ENCODE measurements at places on chromosomes 2 and 18.
A peak's percentile ranks its signal among the peaks of the same experiment; 100 is the strongest.

GRCh38 chr18:57436191-57436964, 1.2 kb downstream of the ONECUT2 start:
- DNase-seq, result no peak
- H3K27me3 ChIP-seq, result peaks cover 91% of the 10 kb centered on the region
- peaks cover 54% of the 10 kb centered on the region for H3K4me1 ChIP-seq

- H3K4me3 ChIP-seq, result no peak overlapping the region
- DNase-seq, result no peak
- H3K36me3 ChIP-seq, result peaks cover 10% of the 10 kb centered on the region
These were observed 67.2 kb upstream of the ACYP2 start for GRCh38 chr2:54048117-54048785.

DNA sequence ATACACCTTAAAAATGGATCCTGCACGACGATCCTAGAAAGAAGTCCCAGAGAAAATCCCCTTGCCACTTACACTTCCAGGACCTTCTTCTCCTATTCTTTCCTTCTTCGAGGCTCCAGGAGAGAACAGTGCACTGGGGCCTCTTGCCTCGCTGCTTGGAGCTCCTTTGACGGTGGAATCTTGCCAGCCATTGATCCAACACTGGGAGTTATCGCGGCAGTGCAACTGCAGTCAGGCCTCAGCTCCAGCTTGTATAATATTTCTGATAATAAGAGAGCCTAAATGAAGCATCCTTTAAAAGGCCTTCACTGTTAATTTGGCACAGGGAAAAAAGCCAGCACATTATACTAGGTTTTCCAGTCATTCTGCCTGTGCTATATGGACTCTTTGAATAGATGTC, 216.9 kb upstream of the PARD3B start:
- no peaks in the 10 kb centered on the region for H3K27me3 ChIP-seq
- H3K27ac ChIP-seq, result no peak overlapping the region
- no peak overlapping the region for H3K4me3 ChIP-seq
- no peak for DNase-seq
- H3K36me3 ChIP-seq, result no peaks in the 10 kb centered on the region

GRCh38 chr2:120452945-120453634, 107.2 kb downstream of the INHBB start:
- H3K4me3 ChIP-seq, result no peak overlapping the region
- DNase-seq, result no peak
- no peak overlapping the region for H3K27ac ChIP-seq
- H3K4me1 ChIP-seq, result peaks cover 5% of the 10 kb centered on the region
- H3K27me3 ChIP-seq, result peaks cover 7% of the 10 kb centered on the region

GRCh38 chr2:12421046-12421445, 295.7 kb upstream of the TRIB2 start:
- no peaks in the 10 kb centered on the region for H3K27me3 ChIP-seq
- H3K27ac ChIP-seq, result no peak overlapping the region
- no peaks in the 10 kb centered on the region for H3K36me3 ChIP-seq
- H3K4me3 ChIP-seq, result no peak overlapping the region

DNA sequence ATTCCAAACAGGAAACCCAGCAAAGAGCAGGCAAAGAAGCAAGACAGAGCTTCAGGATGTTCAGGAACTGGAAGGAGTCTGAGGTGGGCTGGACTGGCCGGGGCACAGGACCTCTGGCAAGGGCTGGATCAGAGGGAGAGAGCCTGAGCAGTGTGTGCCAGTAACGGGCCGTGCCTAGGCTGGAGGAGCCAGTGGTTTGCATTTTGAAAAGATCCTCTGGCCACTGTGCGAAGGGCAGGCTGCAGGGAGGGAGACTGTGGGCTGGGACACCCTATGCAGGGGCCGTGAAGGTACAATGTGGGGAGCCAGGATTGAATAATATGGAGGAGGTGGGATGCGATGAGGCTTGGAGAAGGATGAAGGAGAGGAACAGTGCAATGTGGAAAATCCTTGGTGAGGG, 6.2 kb upstream of the SDC1 start:
- H3K4me1 ChIP-seq, result peaks cover 9% of the 10 kb centered on the region
- no peak for DNase-seq
- H3K36me3 ChIP-seq, result no peaks in the 10 kb centered on the region
- H3K27ac ChIP-seq, result no peak overlapping the region

GRCh38 chr2:196592331-196592910, 47.1 kb upstream of the CCDC150 start:
- peak overlapping the region; percentile 93 for H3K4me3 ChIP-seq
- peak; percentile 60 for DNase-seq
- H3K27ac ChIP-seq, result peak overlapping the region; percentile 45
- H3K4me1 ChIP-seq, result peaks cover 5% of the 10 kb centered on the region
- peaks cover 3% of the 10 kb centered on the region for H3K36me3 ChIP-seq

DNA sequence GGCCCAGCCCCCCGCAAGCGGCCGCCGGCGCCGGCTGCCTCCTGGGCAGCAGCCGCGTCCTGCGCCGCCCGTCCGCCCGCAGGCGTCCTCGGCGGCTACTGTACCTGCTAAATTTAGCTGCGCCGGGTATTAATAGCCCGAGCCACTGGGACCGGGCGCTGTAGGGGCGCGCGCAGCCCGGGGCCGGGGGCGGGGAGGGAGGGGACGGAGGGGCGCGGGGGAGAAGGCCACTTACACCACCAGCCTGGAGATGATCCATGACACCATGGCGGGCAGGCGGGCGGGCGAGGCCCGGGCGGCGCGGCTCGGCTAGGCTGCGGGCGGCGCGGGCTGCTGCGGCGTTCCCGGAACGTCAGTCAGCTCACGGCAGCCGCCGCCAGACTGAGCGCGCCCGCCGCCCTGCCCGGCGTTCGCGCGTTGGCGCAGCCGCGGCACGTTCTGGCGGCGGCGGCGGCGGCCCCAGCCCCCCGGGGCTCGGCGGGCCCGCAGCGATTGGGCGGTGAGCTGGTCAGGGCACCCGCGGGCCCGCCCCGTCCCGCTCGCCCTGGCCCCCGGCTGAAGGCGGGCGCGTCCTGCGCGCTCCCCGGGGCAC, at the start of gene REEP1:
Gene REEP1 (minus strand): TSS at position 383 of the 592 bp plus-strand sequence. CDS start 116 bp downstream, at position 267.
- no peaks in the 10 kb centered on the region for H3K36me3 ChIP-seq
- peak; percentile 3 for DNase-seq
- peaks cover 12% of the 10 kb centered on the region for H3K4me1 ChIP-seq
- peak within 1 kb of the TSS; percentile 53 for H3K4me3 ChIP-seq
- peaks cover 76% of the 10 kb centered on the region for H3K27me3 ChIP-seq
- H3K27ac ChIP-seq, result no peak within 1 kb of the TSS

DNA sequence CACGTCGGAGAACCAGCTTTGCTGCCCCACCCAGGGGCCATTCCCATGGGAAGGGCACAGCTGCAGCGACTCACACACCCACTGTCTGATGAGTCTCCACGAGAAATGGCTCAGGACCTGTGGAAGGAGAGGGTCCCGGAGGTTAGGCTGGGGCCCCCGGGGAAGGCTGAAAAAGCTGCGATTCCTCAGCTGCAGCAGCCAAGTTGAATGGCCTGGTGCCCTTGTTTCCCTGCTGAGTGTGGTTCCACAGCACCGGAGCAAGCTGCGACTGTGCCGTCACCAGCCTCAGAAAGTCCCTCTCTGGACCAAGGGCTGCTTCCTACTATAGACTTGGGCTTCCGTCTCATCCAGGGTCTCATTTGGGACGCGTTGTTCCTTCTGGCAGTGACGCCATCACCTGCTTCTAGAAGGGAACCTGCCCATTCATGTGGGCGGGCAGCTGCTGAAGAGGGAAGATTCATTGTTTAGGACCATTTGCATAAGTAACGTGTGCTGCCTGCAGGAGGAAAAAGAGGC, 180.2 kb downstream of the INHBB start:
- no peak for DNase-seq
- H3K27me3 ChIP-seq, result peaks cover 78% of the 10 kb centered on the region
- H3K36me3 ChIP-seq, result no peaks in the 10 kb centered on the region

GRCh38 chr2:88167740-88168139, 2.4 kb upstream of the THNSL2 start:
- peaks cover 8% of the 10 kb centered on the region for H3K4me1 ChIP-seq
- no peak for DNase-seq
- no peak overlapping the region for H3K27ac ChIP-seq
- H3K27me3 ChIP-seq, result peaks cover 19% of the 10 kb centered on the region

DNA sequence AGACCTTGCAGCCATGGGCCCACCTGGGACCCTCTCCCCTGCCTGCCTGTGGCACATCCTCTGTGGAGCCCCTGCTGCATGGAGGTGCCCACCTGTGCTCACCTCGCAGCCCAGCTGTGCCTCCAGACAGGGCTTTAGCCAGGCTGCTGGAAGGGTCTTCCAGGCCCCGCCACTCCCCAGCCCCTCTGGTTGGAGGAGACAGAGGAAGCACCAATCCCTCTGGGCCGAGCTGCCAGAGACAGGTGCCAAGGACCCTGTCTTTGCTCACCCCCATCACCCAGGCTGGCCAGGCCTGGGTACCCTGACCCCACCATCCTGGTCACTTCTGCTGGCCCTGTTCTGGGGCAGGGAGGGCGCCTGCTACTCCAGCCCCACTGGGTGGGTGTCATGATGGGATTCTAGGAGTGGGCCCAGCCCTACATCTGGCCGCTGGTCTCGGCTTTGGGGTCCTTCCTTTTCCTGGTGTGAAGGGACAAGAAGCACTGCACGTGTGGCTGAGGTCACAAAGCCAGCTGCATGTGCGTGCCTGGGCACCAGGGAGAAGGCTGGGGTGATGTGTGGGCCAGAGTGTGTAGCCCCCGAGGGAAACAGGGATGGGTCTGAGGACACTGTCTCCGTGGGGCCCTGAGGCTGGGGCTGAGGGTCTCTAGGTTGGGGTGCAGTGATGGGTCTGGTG, 9.3 kb upstream of the NEU4 start:
- peaks cover 13% of the 10 kb centered on the region for H3K27me3 ChIP-seq
- H3K4me1 ChIP-seq, result peaks cover 9% of the 10 kb centered on the region
- no peak for DNase-seq

GRCh38 chr18:11437046-11437445, 172.3 kb upstream of the SLC35G4 start:
- H3K4me1 ChIP-seq, result no peaks in the 10 kb centered on the region
- no peaks in the 10 kb centered on the region for H3K36me3 ChIP-seq
- H3K27me3 ChIP-seq, result no peaks in the 10 kb centered on the region
- no peak for DNase-seq
- no peak overlapping the region for H3K27ac ChIP-seq

GRCh38 chr2:16628314-16628713, 37.3 kb downstream of the CYRIA start:
- H3K4me1 ChIP-seq, result peaks cover 45% of the 10 kb centered on the region
- no peak overlapping the region for H3K4me3 ChIP-seq
- H3K27me3 ChIP-seq, result peaks cover 10% of the 10 kb centered on the region
- H3K27ac ChIP-seq, result peak overlapping the region; percentile 8
- peak; percentile 59 for DNase-seq

GRCh38 chr2:54332386-54332785, 76.4 kb upstream of the TSPYL6 start:
- no peaks in the 10 kb centered on the region for H3K27me3 ChIP-seq
- no peaks in the 10 kb centered on the region for H3K36me3 ChIP-seq
- H3K4me1 ChIP-seq, result peaks cover 8% of the 10 kb centered on the region
- H3K4me3 ChIP-seq, result no peak overlapping the region
- no peak for DNase-seq

GRCh38 chr2:3738454-3738853, 35.1 kb downstream of the DCDC2C start:
- H3K36me3 ChIP-seq, result no peaks in the 10 kb centered on the region
- no peak overlapping the region for H3K27ac ChIP-seq
- no peaks in the 10 kb centered on the region for H3K4me1 ChIP-seq
- peaks cover 29% of the 10 kb centered on the region for H3K27me3 ChIP-seq
- H3K4me3 ChIP-seq, result no peak overlapping the region

DNA sequence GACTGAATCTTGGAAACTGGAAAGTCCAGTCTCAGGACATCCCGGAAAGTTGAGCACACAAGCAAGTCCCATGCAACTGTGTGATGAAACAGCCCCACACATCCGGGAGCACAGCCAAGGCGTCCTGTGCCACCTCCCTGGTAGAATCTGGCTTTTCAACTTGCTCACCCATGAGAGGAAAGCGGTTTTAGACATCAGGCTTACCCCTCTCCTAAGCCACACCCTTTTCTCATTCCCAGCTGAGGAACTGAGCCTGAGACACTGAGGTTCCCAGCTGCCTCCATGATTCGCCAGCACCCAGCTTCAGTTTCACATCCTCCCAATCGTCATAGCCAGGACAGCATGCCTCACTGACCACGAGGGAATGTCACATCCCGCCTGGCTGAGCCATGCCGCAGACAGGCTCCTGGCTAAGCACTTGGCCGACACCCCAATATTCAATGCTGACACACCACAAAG, 60.3 kb downstream of the STEAP3 start:
- peaks cover 4% of the 10 kb centered on the region for H3K4me1 ChIP-seq
- DNase-seq, result no peak
- peak overlapping the region; percentile 30 for H3K4me3 ChIP-seq
- H3K36me3 ChIP-seq, result peaks cover 4% of the 10 kb centered on the region

DNA sequence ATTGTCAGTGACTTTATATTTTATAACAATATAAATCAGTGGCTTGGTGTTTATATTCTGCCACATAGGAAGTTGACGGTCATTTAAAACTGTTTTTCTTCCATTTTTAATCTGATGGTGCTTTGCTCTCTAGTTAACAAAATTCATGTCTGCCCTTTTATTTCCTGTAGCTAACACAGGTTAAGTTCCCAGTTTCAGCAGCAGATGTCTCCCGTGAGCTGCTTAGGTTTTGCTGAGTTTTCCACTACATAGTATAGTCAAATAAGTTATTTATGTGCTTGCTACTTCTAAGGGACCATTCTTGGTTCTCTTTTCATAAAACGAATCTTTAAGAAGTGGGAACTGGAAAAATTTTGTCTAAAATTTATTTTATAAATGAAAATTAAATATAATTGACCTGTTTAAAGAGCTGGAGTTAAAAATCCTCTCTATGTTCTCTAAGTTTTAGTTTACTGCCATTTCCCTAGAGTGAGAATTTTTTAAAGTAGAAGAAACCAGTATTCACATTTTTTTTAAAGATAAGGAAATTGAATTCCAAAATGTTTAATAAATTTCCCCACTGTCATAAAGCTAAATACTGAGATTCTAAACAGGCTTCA, 20.6 kb downstream of the HTR2B start:
- peaks cover 51% of the 10 kb centered on the region for H3K36me3 ChIP-seq
- DNase-seq, result peak; percentile 81
- no peaks in the 10 kb centered on the region for H3K27me3 ChIP-seq
- H3K4me3 ChIP-seq, result no peak overlapping the region
- H3K27ac ChIP-seq, result no peak overlapping the region

- H3K27me3 ChIP-seq, result no peaks in the 10 kb centered on the region
- H3K4me1 ChIP-seq, result no peaks in the 10 kb centered on the region
- H3K36me3 ChIP-seq, result no peaks in the 10 kb centered on the region
- H3K4me3 ChIP-seq, result no peak overlapping the region
- H3K27ac ChIP-seq, result no peak overlapping the region
These were observed 56.1 kb upstream of the LYPD1 start for GRCh38 chr2:132726155-132726554.

- no peak for DNase-seq
- no peak overlapping the region for H3K4me3 ChIP-seq
- H3K36me3 ChIP-seq, result no peaks in the 10 kb centered on the region
These were observed 110.9 kb upstream of the BZW1 start for GRCh38 chr2:200700856-200701255.

GRCh38 chr18:23504720-23505119, 1.4 kb downstream of the RMC1 start:
- DNase-seq, result no peak
- H3K27me3 ChIP-seq, result no peaks in the 10 kb centered on the region
- no peak overlapping the region for H3K27ac ChIP-seq
- H3K4me1 ChIP-seq, result peaks cover 2% of the 10 kb centered on the region
